ENCODE measurements at places on chromosomes 5 and 9.

GRCh38 chr9:119689879-119690278 is 320.6 kb upstream of the BRINP1 start:
- no peak for DNase-seq

GRCh38 chr9:20043035-20043434 is 254.2 kb upstream of the SLC24A2 start:
- no peak for DNase-seq

DNA sequence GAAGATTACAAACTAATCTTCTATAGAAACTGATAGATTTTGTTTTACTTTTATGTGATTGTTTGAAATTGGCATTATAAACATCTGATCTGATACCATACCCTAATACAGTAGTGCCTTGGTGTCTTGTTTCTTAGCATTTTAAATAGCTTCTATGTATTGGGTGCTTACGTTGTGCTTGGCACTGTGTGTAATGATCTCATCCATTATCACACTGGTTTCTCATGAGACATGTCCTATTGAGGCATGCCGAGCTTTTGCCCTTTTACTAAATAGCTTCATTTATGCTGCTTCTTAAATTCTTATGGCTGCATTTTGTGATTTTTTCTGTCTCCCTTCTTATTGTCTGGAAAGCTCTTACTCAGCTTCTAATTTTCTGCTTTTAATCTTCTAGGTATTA is 48.2 kb upstream of the TLR4 start:
- no peak for DNase-seq

DNA sequence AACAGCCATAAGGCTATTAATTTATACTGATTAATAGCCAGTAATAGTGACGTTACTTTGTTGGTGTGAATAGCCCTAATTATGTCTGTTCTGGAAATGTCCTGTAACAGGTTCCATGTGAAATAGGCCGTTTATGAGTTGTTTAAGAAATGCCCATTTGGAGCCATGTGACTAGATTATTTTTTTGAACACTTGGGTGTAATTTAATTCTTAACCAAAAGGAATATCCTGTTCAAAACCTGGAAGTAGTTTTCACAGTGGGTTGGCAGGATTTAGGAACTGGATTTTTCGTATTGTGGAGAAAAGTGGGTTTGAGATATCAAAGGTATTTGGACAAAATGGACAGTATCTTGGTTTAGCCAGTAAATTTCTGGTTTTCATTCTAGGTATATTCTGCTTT is 1.3 kb downstream of the TENT2 start:
- DNase-seq, result no peak

DNA sequence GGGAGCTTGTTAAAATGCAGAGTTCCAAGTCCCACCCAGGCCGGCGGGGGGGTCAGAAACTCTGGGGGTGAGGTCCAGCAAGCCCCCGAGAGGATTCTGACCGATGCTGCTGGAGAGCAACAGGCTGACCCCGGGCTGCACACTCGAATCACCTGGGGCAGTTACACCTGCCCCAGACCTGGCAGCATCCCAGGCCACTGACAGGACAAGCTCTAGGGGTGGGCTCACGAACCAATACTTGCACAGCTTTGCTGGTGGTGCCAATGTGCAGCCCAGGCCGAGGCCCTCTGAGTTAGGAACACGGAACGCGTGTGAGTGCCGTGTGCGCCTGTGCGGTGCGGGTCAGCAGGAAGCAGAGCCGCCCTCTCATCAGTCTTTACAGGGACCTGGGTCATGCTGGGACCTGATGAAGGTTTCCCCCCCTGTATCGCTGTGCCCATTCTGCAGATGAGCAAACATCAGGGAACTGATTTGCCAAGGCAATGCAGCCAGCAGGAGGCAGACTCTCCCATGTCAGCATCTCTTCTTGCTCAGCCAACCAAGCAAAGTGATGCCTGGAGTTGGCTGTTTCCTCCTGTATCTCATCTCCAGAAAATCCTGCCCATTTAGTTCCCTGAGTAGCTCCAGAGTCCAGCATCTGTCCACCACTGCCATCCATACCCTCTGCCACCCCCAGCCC is 16.3 kb downstream of the FAM163B start:
- DNase-seq, result no peak

DNA sequence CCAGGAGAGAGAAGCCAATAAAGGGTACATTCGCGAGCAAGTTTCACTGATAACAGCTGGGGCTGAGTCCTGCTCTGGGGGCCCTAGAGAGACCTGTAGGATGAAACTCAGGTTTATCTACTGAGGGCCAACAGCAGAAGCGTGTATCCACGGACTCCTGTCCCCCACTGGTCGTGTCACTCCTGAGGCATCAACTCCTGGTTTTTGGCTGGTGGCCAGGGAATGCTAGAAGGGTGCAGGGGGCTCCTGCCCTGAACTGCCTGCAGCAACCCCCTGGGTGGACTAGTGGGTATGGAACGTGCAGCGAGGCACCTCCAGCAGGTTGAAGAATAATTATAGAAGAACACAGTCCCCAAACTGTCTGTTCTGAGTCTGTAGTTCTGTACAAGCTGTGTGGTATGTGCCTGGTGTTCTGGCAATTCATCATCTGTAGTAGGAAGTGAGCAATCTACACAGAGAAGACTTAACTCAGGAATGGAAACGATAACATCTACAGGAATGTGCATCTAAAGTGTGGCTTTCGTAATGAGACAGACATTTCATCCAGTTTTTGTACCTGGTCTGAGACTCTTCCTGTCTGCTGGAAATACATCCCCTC is 64.5 kb upstream of the GNA14 start:
- DNase-seq, result no peak

- DNase-seq, result peak; percentile 49
Measured at GRCh38 chr5:170254056-170254455, 21.3 kb downstream of the C5orf58 start.

- no peak for DNase-seq
Measured at GRCh38 chr9:113156880-113157279, 6.1 kb downstream of the SLC31A2 start.

DNA sequence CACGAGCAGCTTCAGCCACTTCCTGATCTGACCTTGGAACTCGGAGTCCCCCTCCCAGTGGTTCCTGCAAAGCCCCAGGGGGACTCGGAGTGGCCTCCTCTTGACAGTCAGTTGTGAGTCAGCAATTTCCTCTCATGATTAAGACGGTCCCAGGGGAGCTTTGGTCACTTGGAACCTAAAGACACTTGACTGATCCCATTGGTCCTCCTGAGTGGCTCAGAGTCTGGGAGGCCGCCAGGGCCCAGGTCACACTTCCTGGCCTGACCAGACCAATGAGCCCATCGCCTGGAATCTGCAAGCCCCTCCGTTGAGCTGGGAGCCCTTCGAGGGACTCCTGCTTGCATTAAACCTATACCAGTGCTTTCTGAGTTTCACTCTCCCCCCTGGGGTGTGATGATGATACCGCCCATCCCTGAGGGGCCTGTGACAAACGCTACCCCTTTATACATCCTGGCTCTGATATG is 29.1 kb downstream of the TSPAN17 start:
- DNase-seq, result no peak

DNA sequence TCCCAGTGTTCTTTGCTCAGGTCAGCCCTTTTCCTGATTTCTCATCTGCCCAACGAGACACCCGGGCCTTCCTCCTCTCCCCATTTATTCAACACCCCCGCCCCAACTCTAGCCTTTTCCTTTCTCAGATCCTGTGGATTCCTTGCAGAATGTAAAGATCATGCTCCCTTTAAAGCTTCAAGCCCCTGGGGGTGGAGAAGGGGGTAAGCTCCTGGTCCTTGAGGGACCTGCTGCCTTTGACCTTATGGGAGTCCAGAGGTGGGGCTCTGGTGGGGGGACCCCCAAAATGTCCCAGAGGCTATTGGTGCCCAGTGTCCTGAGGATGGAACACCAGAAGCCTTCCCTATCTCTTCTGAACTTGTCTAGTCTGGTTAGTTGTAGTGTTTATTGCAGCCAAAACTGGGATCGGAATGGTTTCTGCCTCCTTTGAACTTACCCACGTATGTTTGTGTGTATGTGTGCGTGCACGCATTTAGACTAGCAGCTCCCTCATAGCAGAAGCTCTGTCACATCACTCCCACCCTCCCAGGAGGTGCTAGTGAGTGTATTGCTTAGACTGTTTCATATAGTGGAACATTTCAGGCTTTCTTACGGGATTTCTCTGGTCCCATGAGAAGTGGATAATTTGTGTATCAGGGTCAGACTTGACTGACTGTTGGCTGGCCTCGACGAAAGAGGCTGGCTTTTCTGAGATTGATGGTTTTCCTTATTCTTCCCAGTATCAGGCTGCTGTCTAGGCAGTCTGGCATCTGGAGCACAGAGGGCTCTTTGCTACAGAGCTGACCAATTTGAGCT is 1.1 kb downstream of the GALNT10 start:
- DNase-seq, result no peak

All from activated T-helper 9 cell treated with anti-CD3 and anti-CD28 coated beads, Interleukin-2, amount 50 U/mL, for 16 hours (primary cell).